ENCODE measurements at places on chromosomes 13 and 19. TPM values are rescaled to one million over a fixed set of nuclear protein-coding genes. Genes with fewer than 3 reads are reported as not detected.

DNA sequence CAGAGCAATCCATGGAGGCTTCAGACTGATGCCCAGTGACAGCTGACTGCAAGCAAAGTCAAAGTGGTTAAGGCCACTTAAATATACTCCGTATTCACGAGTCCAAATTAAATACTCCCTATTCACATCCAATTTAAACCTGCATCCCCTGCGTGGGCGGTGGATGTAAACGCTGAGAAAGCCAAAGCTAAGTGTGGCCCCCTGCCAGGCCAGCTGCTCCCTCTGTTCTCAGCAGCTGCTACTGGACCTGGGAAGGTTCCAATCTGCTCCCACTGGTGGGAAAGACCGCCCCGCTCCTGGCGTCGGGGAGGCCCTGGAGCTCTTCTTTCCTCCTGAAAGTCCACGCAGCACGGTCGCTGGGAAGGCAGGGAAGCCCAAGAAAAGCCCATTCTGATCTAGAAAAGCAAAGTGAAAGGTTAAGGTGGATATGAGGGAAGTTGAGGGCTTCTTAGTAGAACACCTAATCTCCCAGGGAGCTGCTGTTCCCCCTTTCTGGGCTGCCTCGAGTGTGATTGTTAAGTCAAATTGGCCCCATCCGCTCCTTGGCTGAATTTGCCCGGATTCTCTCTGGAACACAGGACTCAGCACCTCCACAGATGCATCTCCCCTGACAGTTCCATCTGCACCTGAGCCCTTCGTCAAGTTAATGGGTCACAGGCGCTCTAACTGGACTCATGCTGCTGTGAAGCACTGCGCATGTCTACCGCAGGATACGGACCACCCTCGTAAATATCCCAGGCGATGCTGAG is 205.5 kb downstream of the USP12 start:
- peak; percentile 50 for DNase-seq
- peaks cover 8% of the 10 kb centered on the region for H3K4me1 ChIP-seq
- H3K4me3 ChIP-seq: no peak overlapping the region
- H3K27ac ChIP-seq: no peak overlapping the region
- peaks cover 15% of the 10 kb centered on the region for H3K27me3 ChIP-seq

GRCh38 chr13:113744197-113745000 is 14.6 kb upstream of the TMEM255B start:
- H3K36me3 ChIP-seq: no peaks in the 10 kb centered on the region
- H3K4me3 ChIP-seq: no peak overlapping the region
- no peak for DNase-seq
- H3K27me3 ChIP-seq: no peaks in the 10 kb centered on the region

DNA sequence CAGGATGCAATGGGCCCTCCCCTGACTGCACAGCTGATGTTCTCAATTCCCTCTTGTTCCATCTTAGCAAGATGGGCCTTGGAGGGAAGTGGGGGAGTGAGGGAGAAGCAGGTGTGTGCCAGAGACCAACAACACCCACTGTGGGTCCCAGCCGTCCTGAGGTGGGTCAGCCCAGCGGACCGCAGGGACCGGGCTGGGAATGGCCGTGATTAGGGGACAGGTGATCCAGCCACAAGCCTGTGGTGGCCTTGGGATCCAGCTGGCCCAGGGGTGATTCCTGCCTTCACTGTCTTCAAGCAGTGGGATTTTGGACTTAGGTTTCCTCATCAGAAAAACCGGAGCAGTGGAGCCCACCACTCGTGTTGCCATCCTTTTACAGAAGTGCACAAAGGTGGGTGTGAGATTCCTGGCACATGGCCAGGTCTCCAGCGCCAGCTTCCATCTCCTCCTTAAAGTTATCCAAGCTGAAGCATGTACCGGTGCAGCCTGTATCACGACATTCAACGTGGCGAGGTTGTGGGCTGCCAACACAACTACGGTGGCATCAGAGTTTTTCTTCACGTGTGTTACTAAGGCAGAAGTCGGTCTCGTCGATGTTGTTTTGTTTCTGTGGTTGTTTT is 9.0 kb upstream of the ATP11A start:
- no peak overlapping the region for H3K4me3 ChIP-seq

- H3K36me3 ChIP-seq: no peaks in the 10 kb centered on the region
- DNase-seq: no peak
- H3K27ac ChIP-seq: no peak overlapping the region
- no peaks in the 10 kb centered on the region for H3K27me3 ChIP-seq
Measured at GRCh38 chr13:99656844-99657381, 155.6 kb downstream of the TM9SF2 start.

Gene KLK2
- not detected for polyA plus RNA-seq

Gene UBXN6
- polyA plus RNA-seq: 250 TPM

- H3K27me3 ChIP-seq: no peaks in the 10 kb centered on the region
- no peak overlapping the region for H3K27ac ChIP-seq
- H3K36me3 ChIP-seq: peaks cover 71% of the 10 kb centered on the region
- H3K4me1 ChIP-seq: peaks cover 4% of the 10 kb centered on the region
- DNase-seq: no peak
Measured at GRCh38 chr19:19021115-19021514, 12.2 kb downstream of the SUGP2 start.

GRCh38 chr19:6423499-6424194 is 964 bp downstream of the KHSRP start:
- peak overlapping the region; percentile 87 for H3K27ac ChIP-seq
- H3K27me3 ChIP-seq: no peaks in the 10 kb centered on the region
- no peaks in the 10 kb centered on the region for H3K36me3 ChIP-seq
- H3K4me3 ChIP-seq: peak overlapping the region; percentile 84
- DNase-seq: peak; percentile 66
- H3K4me1 ChIP-seq: peaks cover 28% of the 10 kb centered on the region

Gene SRRM5
- polyA plus RNA-seq: 4.7 TPM

Gene TEX26
- polyA plus RNA-seq: 0.10 TPM

Gene ERF
- 44.1 TPM for polyA plus RNA-seq

- DNase-seq: no peak
- peaks cover 10% of the 10 kb centered on the region for H3K4me1 ChIP-seq
- H3K4me3 ChIP-seq: peak within 1 kb of the TSS; percentile 76
Measured at GRCh38 chr19:49581007-49581508, at the start of gene PRRG2. Gene PRRG2, plus strand, starts transcription at chr19:49581316. Its CDS starts 1,904 bp downstream, at chr19:49583220.

Gene NLRP7
- polyA plus RNA-seq: not detected

Gene NAPSA
- polyA plus RNA-seq: 0.61 TPM

GRCh38 chr19:1955171-1956121 is 14.5 kb downstream of the CSNK1G2 start:
- no peak overlapping the region for H3K27ac ChIP-seq
- H3K27me3 ChIP-seq: no peaks in the 10 kb centered on the region
- no peak for DNase-seq
- H3K4me3 ChIP-seq: no peak overlapping the region
- peaks cover 9% of the 10 kb centered on the region for H3K4me1 ChIP-seq

Gene CLIP3
- 8.3 TPM for polyA plus RNA-seq

- peaks cover 4% of the 10 kb centered on the region for H3K4me1 ChIP-seq
- no peak overlapping the region for H3K4me3 ChIP-seq
- no peak for DNase-seq
- H3K27me3 ChIP-seq: peaks cover 19% of the 10 kb centered on the region
Measured at GRCh38 chr13:29507356-29507755, 88.1 kb downstream of the SLC7A1 start.

Gene CRX
- 0.32 TPM for polyA plus RNA-seq

DNA sequence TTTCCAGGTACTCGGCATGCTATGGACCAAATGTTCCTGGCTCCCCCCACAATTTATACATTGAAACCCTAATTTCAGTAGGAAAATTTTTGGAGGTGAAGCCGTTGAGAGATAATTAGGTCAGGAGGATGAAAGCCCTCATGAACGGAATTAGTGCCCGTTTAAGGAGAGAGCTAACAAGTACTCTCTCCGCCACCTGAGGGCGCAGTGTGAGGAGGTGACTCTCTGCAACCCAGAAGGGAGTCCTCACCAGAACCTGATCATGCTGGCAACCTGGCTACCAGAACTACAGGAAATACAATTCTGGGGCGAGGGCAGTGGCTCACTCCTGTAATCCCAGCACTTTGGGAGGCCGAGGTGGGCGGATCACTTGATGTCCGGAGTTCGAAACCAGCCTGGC is 397.8 kb downstream of the SLITRK5 start:
- H3K4me1 ChIP-seq: no peaks in the 10 kb centered on the region
- DNase-seq: no peak
- H3K27me3 ChIP-seq: no peaks in the 10 kb centered on the region
- no peaks in the 10 kb centered on the region for H3K36me3 ChIP-seq

DNA sequence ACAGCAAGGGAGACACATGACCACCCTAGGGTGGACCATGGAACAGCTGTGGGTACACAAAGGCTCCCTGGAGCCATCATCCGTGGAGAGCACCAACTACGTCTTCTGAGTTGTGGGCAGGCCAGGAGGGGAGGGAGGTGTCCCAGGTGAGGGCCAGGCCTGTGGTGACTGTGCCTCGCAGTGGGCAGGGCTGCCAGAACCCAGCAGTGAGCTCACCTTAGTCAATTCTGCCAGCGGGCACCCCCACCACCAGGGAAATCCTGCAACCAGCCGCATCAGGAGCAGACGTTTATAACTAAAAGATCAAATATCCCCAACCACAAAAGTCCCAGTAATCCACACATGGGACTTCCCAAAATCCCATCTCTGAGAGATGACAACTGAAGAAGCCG is 19.6 kb downstream of the ELL start:
- no peaks in the 10 kb centered on the region for H3K36me3 ChIP-seq
- peaks cover 84% of the 10 kb centered on the region for H3K4me1 ChIP-seq
- peak overlapping the region; percentile 56 for H3K27ac ChIP-seq

- no peak overlapping the region for H3K4me3 ChIP-seq
- no peaks in the 10 kb centered on the region for H3K36me3 ChIP-seq
- DNase-seq: no peak
- no peak overlapping the region for H3K27ac ChIP-seq
- H3K4me1 ChIP-seq: no peaks in the 10 kb centered on the region
Measured at GRCh38 chr13:26041444-26041843, 10.4 kb downstream of the SHISA2 start.

DNA sequence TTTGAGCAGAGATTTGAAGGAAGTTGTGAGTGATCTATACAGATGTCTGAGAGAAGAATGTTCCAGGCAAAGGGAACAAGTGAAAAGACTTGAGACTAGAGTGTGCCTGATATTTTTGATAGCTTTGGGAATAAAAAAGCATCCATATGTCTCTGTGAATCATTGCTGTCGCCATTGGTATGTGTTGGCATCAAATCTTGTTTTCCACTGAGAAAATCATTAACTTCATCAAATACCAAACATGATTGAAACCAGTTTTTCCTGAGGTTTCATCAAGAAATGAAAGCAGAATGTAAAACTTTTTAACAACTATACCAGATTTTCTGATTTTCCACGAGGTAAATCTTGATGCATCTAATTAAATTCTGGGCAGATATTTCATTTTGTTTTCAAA is 862.6 kb downstream of the DIAPH3 start:
- H3K36me3 ChIP-seq: no peaks in the 10 kb centered on the region
- DNase-seq: no peak
- no peaks in the 10 kb centered on the region for H3K4me1 ChIP-seq
- H3K4me3 ChIP-seq: no peak overlapping the region

DNA sequence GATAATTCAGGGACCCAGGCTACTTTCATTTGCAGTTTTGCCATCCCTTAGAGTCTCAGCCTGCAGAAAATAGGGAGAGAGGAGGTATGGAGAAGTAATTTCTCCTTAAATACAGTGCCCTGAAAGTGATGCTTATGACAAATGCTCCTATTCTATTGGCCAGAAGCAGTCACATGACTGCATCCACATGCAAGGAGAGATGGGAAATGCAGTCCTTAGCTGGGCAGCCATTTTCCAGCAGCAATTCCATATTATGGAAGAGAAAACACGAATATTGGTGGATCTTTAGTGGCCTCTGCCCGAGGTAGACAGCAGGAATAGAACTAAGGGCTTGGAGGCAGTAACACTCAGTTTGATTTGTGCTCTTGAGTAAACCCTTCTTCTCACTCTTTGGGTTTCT is 39.4 kb downstream of the VAV1 start:
- no peak overlapping the region for H3K4me3 ChIP-seq
- no peak for DNase-seq
- H3K36me3 ChIP-seq: no peaks in the 10 kb centered on the region
- H3K4me1 ChIP-seq: no peaks in the 10 kb centered on the region
- no peak overlapping the region for H3K27ac ChIP-seq
- H3K27me3 ChIP-seq: no peaks in the 10 kb centered on the region

- no peak overlapping the region for H3K4me3 ChIP-seq
- H3K4me1 ChIP-seq: no peaks in the 10 kb centered on the region
- H3K27ac ChIP-seq: no peak overlapping the region
- H3K27me3 ChIP-seq: no peaks in the 10 kb centered on the region
Measured at GRCh38 chr13:51326777-51327176, 12.7 kb upstream of the SERPINE3 start.

Gene MYH14
- 3.6 TPM for polyA plus RNA-seq

GRCh38 chr19:3366753-3367627 is 607 bp downstream of the NFIC start:
- no peaks in the 10 kb centered on the region for H3K36me3 ChIP-seq
- peak overlapping the region; percentile 100 for H3K27ac ChIP-seq
- H3K27me3 ChIP-seq: no peaks in the 10 kb centered on the region
- DNase-seq: peak; percentile 72
- H3K4me3 ChIP-seq: peak overlapping the region; percentile 90

DNA sequence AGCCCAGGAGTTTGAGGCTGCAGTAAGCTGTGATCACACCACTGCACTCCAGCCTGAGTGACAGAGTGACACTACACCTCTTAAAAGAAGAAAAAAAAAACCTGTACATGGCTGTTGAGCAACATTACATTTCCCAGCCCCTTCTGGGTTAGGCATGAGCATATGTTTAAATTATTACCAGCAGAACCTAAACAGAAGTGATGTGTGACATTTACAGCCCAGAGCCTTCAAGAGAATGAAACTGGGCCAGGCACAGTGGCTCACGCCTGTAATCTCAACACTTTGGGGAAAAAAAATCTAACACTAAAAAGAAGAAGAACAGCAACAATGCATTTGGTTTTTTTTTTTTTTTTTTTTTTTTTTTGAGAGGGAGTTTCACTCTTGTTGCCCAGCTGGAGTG is 38.3 kb downstream of the MRPS31 start:
- peaks cover 6% of the 10 kb centered on the region for H3K36me3 ChIP-seq
- no peaks in the 10 kb centered on the region for H3K4me1 ChIP-seq
- no peaks in the 10 kb centered on the region for H3K27me3 ChIP-seq

Gene RASAL3
- polyA plus RNA-seq: 5.7 TPM

- no peaks in the 10 kb centered on the region for H3K36me3 ChIP-seq
- no peaks in the 10 kb centered on the region for H3K27me3 ChIP-seq
- no peak overlapping the region for H3K27ac ChIP-seq
- peaks cover 11% of the 10 kb centered on the region for H3K4me1 ChIP-seq
- no peak for DNase-seq
Measured at GRCh38 chr19:49848938-49849337, 2.0 kb upstream of the PTOV1 start.

Gene NCR1
- polyA plus RNA-seq: not detected

DNA sequence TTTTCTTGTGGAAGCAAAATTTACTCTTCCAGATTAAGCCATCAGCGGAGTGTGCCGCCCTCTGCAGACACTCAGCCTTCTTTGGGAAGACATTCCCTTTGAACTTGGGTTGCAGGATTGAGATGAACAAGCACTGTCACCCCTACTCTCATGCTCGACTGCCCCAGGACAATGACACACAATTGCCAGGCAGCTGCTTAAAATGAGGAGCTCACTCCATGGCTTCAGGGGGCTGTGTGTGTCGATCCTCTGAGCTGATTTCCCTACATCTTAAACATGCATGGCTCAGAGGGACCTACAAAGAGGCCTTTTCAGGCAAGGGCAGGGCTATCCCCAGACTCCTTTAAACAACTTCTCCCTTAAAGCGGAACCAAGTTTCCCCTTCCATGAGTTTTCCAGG is 107.5 kb upstream of the MBNL2 start:
- no peak overlapping the region for H3K4me3 ChIP-seq
- DNase-seq: no peak
- H3K27me3 ChIP-seq: no peaks in the 10 kb centered on the region

Measured in adrenal gland (tissue), 19 donors.